ENCODE measurements at places on chromosomes 3 and 15.

GRCh38 chr3:10813425-10813824 lies 2.6 kb upstream of the SLC6A11 start:
- DNase-seq, result no peak

GRCh38 chr3:159910991-159911663 lies 77.5 kb upstream of the IL12A start:
- DNase-seq, result peak; percentile 88

GRCh38 chr3:195467641-195468390 lies 25.0 kb upstream of the ACAP2 start:
- DNase-seq, result no peak

DNA sequence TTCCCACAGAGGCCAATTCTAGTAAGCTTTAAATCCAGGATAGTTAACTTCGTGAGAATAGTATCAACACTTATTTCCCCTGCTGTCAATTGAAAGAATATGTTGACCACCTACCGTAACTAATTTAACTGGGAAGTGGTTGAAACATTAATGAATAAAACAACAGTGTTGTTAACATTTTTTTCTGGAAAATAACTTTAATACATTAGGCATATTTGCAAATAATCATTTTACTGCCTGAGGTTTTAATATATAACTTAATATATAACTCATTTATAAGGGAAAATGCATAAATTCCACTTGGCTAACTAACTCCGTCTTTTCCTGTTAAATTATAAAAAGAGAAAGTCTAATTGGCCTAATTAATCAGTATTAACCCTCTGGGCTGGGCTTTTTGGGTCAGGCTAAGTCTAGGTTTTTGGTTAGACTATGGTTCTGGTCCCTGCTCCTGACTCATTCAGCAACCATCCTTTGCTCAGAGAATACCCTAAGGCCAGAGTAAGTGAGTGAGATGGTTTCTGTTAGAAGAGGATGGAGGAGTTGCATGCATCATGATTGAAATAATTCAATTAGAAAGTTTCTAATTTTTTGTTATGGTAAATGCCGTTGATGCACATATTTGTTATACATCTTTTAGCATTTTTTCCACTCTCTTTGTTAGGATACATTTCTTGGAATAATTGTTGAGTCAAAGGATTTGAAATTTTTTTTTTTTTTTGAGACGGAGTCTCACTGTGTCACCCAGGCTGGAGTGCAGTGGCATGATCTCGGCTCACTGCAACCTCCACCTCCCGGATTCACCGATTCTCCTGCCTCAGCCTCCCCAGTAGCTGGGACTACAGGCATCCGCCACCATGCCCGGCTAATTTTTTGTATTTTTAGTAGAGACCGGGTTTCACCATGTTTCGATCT lies 10.8 kb upstream of the SKIL start:
- no peak for DNase-seq

GRCh38 chr3:15281817-15282216 lies 50.6 kb downstream of the SH3BP5 start:
- DNase-seq, result no peak

GRCh38 chr3:138608322-138609135 lies at the start of gene FAIM:
Gene FAIM, plus strand, starts transcription at chr3:138608771. Its CDS starts 10,956 bp downstream, at chr3:138619727.
- DNase-seq, result peak; percentile 68

DNA sequence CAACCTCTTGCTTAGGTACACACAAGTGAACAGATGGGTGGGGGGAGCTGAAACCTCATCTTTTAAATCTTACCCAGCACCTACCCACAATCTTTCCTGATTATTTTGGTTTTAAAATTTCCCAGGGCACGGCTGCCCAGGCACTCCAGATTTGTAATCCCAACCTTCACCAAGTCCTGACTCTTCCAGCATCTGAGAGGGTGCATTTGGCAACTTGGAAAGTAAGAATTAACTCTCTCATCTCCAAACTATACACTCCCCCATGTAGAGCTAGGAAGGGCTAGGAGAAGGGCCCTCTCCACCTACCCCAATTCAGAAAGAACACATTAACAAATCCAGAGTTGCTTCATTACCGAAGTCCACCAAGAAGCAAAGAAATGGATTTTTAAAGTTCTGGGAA lies 41.7 kb upstream of the PRICKLE2 start:
- DNase-seq, result no peak

- DNase-seq, result no peak
Measured at GRCh38 chr3:112097378-112097777, 11.2 kb downstream of the C3orf52 start.

- no peak for DNase-seq
Measured at GRCh38 chr3:191388823-191389222, 58.5 kb upstream of the UTS2B start.

DNA sequence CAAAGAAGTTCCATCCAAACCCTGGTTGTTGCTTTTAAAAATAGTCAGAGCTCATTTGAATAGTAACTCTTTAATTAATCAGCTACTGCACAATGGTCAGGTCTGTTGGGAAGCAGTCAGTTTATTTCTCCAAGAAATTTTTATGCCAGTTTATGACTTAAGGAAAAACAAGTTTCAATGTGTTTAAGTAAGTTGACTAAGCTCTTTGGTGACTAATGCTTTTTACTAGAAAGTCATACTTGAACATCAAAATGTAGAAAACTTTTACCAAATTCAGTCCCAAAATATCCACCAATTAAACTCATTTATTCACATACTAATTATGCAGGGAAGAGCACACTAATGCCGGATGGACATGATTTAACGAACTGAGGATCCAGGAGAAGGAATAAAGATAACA lies 22.1 kb downstream of the PRICKLE2 start:
- DNase-seq, result no peak

DNA sequence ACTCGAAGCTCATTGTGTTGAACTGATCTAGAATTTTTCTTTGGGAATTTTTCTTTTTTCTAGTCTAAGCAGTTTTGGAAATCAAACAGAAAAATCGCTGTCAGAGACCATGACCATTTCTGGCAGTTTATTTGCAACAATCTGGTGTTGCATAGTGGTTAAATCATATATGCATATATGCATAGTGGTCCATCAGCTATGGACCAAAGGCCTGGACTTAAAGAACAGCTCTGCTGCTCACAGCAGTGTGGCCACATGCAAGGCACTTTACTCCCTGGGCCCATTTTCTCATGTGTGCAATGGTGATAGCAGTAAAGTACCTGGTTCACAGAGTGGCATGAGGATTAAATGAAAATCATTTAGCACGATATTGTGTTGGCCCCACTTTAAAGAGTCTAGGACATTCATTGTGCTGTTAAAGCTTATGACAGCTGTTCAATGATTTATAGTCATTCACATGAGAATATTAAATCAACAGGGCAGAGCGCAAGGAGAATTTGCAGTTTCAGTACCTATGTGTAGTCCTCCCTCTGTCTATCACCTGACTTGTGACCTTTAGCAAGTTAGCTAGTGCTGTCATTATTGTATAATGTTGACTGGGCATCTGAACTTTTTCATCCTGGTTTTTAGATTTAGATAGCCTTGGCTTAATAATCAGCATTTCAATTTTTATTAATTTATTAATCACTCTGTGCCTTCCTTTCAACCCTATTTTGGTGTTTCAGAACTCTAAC lies 46.4 kb downstream of the BLM start:
- no peak for DNase-seq

DNA sequence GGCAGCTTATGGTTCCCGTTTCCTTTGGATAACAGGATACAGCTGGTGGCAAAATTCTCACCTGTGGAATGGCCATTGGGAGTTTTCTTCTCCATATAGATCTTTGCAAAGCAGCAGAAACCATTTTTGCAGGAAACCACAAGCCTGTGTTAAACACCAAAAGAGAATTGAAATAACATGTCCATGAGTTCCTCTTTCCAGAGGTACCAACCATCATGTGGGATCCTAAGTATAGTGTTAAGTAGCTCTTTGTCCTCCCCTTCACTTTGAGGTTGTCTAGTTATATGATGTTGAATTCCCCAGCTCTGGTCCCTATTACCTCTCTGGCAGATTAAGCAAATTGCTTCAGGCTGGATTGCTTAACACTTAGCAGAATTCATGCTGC lies 94.9 kb downstream of the AKAP13 start:
- DNase-seq, result peak; percentile 18

- no peak for DNase-seq
Measured at GRCh38 chr3:154178172-154178571, 57.0 kb downstream of the ARHGEF26 start.

GRCh38 chr3:135366816-135367215 lies 571.8 kb downstream of the EPHB1 start:
- no peak for DNase-seq

- DNase-seq, result no peak
Measured at GRCh38 chr3:177488740-177489139, 291.5 kb upstream of the TBL1XR1 start.

DNA sequence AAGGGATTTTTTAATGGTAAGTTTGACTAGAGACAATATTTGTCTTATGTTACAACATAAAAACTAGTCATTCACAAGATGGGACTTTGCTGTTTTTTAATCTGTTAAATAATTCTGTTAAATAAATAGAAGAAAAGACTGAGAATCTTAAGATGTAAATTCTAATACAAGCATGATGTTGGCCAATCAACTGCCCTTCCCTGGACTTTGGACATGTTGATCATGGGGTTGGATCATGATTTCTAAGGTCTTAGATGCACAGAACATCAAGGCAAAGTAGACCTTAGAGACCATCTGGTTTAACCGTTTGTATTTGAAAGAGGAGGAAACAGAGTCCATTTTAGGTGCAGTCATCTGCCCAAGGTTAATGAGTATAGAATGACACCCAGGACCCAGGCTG lies 10.9 kb downstream of the MASP1 start:
- DNase-seq, result no peak

GRCh38 chr15:35095941-35096340 lies 10.8 kb upstream of the NANOGP8 start:
- no peak for DNase-seq

- DNase-seq, result no peak
Measured at GRCh38 chr3:188165596-188165995, 11.6 kb downstream of the LPP start.
